ENCODE measurements at places on chromosomes 7 and 10.

DNA sequence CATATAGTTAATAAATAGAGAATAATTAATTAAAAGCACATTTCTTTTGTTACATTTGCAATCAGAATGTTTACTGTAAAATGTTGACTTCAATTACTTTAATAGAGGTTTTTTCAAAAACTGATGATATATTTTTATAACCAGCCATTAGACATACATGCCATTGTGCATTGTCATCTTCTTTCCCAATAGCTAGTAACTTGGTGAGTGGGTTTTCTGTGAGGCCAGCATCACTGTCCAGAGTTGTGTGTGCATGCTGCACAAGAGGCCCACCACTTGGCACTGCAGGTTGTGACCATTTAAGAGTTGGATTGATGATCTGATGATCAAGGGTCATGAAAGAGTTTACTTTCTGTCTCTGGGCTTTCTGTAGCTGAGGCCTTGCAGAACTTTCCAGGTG lies 46.5 kb downstream of the TFEC start:
- no peak for DNase-seq

DNA sequence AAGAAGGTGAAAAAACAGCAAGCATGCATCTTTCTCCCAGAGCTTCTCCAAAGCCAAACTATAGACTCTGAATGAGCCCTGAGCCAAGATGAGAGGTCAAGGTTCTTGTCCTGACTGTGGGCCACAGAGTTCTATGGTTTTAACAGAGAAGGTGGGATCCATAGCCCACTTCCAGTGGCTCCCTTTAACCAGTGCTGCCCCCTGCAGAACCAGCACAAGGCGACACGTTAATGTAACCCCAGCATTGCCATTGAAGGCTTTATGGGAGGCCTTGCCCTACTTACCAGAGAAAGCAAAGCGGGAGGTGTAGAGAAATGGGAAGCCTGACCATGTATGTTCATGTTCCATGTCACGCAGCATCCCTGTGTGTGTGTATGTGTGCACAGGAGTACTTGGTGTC lies 243.6 kb downstream of the PRPF18 start:
- DNase-seq = no peak

- no peak for DNase-seq
These were observed 65.1 kb downstream of the CLEC2L start for GRCh38 chr7:139588632-139589031.

- no peak for DNase-seq
These were observed 55.5 kb upstream of the CABCOCO1 start for GRCh38 chr10:61606959-61607907.

DNA sequence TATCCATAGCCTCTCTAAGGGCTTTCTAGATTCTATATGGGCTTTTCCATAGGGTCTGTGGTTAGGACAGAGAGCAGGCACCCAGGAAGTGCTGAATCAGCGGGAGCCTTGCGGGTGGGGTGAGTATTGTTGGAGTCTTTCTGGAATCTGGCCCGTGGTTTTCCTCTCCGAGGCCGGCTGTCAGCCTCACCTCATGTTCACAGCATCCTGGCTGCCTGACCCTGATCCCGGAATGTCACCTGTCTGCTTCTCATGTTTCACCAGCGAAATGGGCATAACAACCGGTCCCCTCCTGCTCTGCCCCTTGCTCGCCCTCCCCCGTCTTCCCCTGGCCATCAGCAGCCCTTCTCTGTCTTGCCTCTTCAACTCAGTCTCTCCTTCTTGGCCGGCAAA lies 36.5 kb downstream of the DDIT4 start:
- DNase-seq = no peak

DNA sequence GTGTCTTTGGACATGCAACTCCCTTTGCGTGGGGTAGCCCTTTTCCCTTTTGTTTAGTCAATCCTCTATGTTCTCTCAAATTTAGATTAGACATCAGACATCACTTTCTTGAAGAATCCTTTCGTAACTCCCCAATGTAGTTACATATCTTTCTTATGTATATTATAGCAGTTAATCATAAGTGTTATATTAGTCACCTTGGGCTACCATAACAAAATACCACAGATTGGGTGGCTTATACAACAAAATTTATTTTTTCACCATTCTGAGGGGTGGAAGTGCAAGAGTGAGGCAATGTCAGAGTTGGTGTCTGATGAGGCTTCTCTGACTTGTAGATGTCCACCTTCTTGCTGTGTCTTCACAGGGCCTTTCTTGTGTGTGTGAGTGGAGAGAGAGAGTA lies 105.7 kb downstream of the PHTF2 start:
- DNase-seq = no peak

DNA sequence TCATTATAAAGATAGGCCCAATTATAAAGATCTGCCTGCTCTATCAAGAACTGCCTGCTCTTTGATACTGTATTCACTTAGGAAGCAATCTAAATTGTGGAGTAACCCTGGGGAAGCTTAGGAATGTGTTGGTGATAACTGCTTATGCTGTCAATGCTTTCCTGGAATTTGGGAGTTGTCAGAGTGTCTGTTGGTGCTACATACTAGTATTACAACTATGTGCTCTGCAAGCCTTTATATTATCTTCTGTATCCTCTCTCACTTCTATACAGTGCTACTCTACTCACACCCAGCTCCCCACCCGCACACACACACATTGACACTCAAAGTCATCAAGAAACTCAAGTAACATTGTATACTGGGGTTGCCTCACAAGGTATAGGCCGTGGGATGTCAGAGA lies 6.1 kb downstream of the ZNF277 start:
- DNase-seq = no peak

DNA sequence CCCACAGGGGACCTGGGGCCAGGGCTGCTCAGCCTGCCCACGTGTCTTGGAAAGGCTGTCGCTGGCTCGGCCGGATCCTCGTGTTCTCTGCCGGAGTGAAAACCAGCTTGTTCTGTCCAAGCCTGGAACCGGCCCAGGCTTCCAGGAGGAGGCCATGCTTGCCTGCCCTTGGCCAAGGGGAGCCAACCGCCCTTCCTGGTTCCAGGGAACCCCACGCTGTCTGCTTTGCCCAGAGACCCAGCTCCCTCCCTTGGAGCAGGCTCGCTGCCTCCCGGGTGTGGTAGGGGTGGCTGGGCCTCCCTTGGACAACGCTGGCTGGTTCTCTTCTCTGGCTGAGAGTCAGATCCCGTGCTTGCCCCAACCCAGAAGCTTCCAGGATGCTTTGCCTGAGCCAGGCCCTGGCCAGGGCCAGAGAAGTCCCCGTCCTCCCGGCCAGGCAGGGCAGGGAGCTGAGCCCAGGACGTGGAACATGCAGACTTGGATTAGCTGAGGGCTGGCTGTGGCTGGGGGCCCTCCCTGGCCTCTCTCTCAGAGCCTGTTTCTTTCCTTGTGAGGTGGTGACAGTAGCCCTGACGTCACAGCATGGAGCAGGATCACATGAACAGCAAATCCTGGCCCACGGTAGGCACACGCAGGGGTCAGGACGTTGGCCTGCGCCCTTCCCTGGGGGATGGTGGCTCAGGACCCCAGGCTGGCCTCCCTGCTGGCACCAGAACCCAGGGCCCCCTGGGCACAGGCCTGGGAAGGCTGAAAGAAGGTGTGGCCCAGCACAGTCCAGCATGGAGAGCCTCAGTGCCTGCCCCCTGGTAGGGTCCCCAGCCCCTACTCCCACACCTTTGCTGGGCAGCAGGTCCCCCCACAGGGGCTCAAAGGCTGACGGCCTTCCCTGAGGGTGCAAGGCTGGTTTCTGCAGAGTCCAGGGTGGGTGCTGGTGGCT lies 67.5 kb downstream of the PWWP2B start:
- no peak for DNase-seq

GRCh38 chr7:36591636-36592035 lies 132.7 kb downstream of the AOAH start:
- no peak for DNase-seq

GRCh38 chr10:110042181-110042580 lies 34.4 kb downstream of the ADD3 start:
- no peak for DNase-seq

DNA sequence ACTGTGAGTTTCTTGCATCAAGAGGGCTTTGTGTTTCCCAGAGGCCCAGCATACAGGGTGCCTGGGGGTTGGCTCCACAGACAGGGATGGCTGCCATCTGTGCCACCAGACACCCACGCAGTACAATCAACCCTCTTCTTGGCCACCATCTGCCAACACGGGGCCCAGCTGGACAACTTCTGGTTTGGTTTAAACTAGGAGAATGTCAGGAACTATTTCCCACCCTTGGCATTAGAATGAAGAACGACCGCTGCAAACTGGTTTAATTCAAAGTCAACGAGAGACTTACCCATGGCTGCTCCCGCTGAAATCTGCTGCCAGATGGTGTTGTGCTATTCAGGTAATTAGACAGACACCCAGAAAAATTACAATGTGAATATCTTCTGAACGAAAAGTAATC lies 27.8 kb downstream of the NMT2 start:
- DNase-seq = no peak

DNA sequence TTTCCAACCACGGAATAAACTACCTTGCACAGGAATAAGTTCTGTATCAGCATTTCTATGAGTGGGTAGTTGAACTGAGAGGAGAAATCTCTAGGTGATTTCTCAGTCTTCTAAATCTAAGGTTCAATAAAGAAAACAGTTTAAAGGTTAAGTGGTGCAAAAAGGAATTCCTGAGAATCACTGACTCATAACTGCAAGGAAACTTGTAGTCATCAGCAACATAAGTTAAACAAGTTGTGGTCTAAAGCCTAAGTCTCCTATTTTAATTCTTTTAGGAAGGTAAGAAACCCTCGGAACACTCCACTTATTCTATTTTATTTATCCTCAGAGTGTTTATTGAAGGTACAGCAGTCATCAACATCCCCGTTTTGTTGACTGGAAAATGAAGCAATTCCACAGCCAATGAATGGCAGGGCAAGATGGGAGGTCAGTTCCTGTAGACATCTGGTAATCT lies 92.4 kb upstream of the PIK3CG start:
- DNase-seq = no peak

GRCh38 chr7:27943241-27943640 lies 203.3 kb downstream of the TAX1BP1 start:
- no peak for DNase-seq

DNA sequence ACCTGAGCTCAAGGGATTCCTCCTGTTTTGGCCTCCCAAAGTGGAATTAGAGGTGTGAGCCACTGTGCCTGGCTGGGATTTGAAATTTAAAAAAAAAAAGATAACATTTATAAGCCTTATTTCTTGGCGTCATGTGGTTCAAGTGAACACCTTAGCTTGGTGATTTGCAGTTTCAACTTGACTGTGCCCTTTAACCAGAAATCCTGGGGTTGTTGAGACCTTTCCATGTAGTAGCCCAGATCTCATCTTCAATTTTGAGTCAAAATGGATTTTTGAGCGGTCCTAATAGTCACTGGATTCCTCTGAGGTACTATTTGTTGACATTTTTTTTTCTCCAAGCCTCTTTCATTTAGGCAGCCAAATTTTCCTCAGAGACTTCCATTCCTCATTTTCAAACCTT lies 29.5 kb upstream of the FBXW4 start:
- no peak for DNase-seq

DNA sequence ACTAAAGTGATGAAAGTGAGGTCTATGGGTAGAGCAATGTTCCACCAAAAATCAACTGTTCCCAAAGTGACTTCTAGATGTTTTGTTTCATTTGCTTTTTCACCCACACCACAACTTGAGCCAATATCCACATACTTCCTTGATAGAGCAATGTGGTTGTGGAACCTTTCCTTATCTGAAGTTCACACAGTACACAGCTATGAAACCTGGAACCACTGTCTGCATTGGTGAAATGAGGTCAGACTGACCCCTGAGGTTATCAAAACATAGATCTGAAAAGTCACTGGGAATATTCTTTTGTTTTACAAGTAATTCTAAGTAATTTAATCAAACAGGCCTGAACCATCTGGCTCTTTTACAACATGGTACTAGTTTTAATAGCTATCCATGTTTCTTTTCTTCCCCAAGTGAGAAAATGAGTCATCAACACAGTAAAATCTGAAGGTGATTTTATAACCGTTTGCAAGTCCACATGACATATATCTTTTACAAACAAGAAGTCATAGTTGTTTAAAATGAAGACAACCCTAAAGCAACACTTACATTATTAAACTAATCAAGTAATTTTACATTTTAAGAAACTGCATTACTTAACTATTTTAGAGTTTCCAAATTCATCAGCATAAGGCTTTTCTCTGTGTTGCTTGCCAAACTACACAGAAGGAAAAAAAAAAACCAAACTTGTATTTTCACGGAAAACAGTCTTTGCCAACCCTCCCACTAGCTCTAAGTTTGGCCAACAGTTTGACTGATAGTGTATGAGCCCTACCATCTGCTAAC lies 80.3 kb downstream of the LRRC17 start:
- DNase-seq = no peak

DNA sequence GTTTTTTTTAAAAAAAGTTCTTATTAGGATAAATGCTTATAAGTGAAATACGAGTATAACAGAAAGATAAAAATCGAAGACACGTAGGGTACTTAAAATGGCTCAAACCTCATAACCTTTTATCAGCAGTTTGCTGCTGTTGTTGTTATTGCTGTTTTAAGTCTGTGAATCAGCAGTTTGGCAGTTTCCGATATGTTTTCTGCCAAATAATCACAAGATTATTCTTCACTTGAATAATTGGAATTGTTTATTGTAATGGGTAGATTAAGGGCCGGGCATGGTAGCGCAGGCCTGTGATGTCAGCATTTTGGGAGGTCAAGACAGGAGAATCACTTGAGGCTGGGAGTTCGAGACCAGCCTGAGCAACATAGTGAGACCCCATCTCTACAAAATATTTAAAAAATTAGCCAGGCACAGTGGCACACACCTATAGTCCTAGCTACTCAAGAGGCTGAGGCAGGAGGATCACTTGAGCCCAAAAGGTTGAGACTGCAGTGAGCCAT lies 177.6 kb downstream of the VTI1A start:
- no peak for DNase-seq

GRCh38 chr10:95556994-95557767 lies 4.0 kb downstream of the SORBS1 start:
- no peak for DNase-seq

DNA sequence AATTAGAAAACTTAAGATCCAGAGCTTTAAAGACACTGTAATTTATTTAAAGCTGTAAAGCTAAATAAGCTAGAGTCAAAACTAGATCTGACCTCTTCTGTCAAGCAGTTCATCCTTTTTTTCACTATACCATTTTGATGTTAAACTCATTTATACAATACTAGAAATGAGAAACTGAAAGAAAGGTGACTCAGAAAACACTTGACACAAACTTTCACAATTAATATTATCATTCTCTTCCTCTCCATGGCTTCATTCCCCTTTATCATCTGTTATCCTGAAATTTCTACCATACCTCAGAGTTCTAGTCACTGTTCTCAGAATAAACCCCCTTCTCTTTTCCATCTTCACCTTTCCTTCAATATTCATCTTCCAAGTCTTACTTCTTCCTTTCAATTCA lies 1.3 kb downstream of the FIGNL1 start:
- DNase-seq = no peak

Data from stimulated activated CD8-positive, alpha-beta memory T cell treated with anti-CD3 and anti-CD28 coated beads, Interleukin-4, amount 100 ng/mL, for 1 hour (primary cell).